ENCODE measurements at places on chromosomes 12 and 14.

GRCh38 chr12:69008520-69008919 lies 75.5 kb upstream of the CPM start:
- DNase-seq, result peak; percentile 6

DNA sequence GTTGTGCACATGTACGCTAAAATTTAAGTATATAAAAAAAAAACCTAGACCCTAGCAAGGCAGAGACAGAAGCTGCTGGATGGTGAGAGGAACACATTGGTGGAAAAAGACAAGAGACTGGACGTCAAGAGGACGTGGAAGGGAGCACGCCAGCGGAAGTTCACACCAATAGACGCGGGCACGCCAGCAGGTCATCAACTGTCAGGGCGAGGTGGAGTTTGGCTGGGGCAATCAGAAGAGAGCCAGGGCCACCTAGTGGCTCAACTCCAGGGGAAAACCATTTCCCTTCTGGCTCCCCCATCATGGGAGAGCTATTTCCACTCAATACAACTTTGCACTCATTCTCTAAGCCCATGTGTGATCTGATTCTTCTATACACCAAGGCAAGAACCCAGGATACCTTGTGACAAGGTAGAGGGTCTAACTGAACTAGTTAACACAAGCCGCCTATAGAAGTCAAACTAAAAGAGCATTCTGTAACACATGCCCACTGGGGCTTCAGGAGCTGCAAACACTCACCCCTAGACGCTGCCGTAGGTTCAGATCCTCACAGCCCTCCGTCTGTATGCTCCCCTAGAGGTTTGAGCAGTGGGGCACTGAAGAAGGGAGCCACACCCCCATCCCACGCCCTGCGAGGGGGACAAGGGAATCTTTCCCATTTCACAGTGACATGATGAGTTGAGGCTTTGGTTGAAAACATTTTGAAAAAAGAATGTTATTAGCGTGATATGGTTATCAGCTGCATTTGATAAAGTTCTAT lies 702.7 kb downstream of the TMTC2 start:
- no peak for DNase-seq

GRCh38 chr14:101358320-101359125 lies 202.8 kb upstream of the DIO3 start:
- DNase-seq, result no peak

- peak; percentile 55 for DNase-seq
These were observed 144.4 kb downstream of the AKAP6 start for GRCh38 chr14:32473464-32473855.

GRCh38 chr14:96727980-96728717 lies 69.0 kb upstream of the VRK1 start:
- no peak for DNase-seq

DNA sequence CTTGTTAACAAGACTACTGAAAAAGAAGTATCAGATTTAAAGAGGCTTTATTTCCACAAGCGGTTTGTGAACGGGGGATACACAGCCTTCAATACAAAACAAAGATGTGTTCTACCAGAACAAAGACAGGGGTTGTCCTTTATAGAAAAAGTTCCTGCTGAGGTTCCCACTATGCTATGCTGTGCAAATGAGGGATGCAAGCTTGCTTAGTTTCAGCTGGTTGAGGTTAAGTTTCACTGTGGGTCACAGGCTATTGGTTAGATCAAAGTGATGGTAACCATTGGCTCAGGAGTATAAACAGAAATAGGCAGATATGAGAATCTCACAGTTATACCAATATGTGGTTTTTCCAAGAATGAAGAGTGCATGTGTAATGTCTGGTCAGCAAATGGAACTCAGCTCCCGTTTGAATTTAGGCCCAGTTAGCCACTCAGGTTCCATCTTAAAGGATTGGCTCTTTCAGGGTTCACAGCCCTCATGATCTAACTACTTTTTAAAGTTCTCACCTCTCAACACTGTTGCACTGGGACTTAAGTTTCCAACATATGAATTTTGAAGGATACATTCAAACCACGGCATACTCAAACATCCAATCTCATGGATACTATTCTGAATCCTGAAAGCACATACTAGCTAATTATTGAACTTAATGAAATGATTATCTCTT lies 215.4 kb upstream of the DCN start:
- DNase-seq, result no peak

DNA sequence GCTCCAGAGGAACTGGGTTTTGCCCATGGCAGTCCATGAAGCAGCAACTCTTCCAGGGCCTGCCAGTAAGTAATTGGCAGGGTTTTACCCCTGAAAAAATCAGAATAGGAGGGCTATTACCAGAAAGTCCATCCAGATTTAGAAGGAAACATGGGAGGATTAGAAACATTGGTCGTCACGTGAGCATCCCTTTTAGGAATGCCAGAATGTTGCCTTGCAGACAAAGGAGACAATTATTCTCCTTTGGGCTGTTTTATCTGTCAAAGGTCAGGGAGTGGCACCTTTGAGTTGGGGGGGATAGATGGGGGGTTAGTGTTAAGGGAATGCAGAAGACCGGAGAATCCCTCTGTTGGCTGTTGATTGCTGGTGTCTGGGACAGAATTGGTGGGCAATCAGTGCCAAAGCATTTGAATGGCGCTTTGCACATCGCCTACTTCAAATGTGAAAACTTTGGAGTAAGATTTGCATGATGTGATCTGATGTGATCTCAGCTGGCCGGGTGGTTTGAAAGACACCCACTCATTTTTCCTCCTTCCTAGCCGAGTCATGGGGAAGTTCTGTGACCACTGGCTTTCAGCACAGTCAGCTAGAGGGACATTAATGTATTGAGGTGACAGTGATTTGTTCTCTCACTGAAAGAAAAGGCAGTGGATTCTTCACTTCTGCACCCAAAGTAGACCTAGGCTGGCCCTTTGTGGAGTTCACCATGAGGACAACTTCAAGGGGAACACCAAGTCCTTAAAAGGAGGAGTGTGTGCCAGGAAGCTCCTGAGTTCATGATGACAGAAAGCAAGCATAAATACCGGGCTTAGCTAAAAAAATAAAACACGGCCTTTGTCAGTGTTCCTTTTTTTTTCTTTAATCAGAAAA lies 31.4 kb downstream of the FLVCR2 start:
- DNase-seq, result no peak

DNA sequence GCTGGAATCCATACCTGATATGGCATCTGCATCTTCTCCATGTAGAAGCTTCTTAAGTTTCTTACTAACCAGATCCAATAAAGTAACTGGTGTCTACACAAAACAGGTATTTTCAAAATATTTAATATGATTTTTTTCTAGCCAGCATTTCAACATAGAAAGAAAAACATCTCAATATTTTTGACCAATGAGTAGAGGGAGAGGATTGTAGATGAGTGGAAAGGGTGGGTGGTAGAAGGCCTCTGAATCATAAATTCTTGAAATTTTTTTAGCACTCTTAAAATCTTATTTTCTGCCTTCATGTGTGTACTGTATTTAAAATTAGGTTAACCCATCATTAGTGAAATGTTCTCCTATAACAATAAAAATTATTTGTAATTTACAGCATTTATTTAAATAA lies 18.0 kb downstream of the DEPDC4 start:
- DNase-seq, result no peak

GRCh38 chr14:34692348-34692747 lies 22.0 kb downstream of the CFL2 start:
- no peak for DNase-seq

DNA sequence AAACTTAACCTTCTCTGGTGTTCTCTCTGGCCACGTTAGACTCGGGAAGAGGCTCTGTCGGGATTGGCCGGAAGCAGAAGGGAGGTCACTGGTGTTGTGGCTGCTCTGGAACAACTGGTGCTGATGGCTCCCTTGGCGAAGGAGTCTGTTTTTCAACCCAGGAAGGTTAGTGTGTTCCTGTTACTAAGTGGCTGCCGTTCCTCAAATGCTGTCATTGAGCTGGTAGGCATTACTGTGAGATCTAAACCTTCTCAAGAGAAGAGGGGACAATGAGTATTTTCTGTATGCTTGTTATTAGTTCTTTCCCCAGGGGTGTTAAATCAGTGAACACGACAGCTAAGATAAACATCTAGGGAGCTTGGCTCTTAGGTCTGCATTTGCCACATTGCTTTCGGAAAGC lies 18.3 kb downstream of the POP5 start:
- DNase-seq, result no peak

GRCh38 chr12:6288235-6288634 lies 22.2 kb upstream of the PLEKHG6 start:
- DNase-seq, result no peak

DNA sequence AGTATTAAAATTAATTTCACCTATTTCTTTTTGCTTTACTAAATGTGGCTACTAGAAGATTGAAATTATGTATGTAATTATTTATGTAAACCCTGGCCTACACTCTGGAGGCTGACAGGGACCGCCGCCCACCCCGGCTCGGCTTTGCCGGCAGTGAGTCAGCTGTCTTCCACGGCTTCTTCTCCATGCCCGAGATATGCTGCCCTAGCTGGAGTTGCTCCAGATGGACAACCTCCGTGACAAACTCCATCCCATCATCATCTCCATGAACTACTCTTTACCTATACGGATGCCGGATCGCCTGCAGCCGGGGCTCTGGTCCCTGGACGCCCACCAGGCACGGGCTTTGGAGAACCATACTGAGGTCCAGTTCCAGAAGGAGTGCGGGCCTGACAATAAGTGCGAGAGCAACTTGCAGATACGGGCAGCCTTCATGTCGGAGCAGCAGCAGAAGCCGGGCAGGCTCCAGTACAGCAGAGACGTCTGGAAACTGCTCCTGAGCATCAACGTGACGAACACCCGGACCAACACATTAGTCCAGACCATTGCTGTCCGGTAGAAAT lies 86.9 kb upstream of the NID2 start:
- no peak for DNase-seq

GRCh38 chr14:44565968-44566367 lies 58.9 kb upstream of the FSCB start:
- no peak for DNase-seq

GRCh38 chr12:2387103-2387834 lies 334.5 kb downstream of the CACNA1C start:
- no peak for DNase-seq

DNA sequence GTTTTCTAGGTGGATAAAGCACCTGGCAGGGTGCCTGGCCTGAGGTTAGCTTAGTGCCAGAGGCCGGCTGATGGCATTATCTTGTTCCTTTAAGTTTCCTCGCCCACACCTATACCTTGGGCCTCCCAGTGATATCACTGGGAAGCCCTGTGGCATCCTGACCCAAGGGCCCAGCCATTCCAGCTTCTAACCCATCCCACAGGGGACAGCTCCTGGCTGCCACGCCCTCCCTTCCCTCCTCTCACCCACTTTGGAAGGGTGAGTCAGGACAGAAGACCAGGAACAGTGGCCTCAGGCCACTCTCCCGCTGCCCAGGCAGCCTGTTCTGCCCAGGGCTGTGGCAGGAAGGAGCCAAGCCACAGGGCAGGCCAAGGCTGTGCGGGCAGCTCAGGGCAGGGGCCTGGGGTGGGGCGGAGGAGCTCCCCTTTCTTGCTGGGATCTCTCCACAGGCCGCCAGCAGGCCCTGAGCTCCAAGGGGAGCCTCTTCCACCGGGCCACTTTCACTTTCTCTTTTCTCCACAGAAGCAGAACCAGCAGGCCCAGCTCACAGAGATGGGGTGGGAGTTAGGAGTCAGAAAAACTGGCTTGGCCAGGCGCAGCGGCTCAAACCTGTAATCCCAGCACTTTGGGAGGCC lies 75.1 kb downstream of the IRF2BPL start:
- DNase-seq, result peak; percentile 87

DNA sequence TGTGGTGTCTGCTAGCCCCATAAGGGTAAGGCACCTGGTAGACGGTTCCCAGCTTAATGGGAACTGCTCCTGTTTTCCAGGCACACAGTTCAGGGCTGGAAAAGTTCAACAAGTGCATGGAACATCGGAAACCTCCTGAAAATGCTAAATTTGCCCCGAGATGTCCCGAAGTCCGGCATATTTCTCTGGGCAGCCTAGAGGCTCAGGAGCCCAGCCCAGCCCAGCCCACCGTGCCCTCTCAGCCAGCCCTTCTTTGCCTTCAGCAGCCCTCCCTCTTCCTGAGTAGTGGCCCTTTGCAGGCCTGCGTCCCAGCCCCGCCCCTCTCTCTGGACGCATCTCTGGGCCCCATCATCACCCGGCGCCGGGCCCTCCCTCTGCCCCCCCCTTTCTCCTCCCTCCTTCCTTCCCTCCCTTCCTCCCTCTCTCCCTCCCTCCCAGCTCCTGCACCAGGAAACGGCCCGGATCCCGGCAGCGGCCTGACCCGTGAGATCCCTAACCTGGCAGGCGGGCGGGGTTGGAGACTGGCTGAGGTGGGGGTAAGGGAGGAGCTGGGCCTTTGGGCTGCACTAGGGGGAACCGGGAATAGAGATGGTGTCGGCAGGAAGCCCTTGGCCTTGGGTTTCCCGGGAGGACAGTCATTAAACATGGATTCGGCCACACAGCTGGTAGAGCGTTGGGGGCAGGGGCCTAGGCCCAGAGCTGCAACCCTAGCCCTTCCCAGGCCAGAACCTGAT lies at the start of gene BCL2L2:
BCL2L2 (plus strand) TSS at position 422 of the 734 bp plus-strand sequence. CDS start 935 bp downstream, outside the sequence.
- DNase-seq, result peak; percentile 90

DNA sequence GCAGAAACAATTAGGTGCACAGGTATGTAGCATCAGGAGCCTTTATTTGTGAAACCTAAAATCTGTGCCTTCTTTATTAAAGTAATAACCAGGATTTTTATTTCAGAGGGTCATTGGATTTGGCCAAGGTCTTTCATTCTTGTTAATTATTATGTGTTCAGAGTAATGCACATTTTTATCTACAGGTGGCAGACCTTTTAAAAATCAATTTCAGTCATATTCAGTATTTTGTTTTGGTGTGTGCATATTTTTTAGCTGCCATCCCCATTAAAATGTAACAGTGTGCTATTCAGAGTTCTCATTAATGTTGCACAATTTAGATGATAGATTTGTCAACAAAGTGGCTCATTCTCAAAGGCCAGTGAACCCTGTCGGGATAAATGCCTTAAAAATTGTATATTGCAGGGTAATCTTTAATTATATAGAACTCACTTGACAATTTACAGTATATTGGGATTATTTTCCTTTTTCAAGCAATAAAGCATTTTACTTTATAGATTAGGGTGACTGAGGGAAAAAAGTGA lies 319.3 kb upstream of the SOX5 start:
- no peak for DNase-seq

- DNase-seq, result no peak
These were observed 22.5 kb downstream of the RHOF start for GRCh38 chr12:121770813-121771625.

GRCh38 chr12:127463237-127463636 lies 803.7 kb upstream of the TMEM132C start:
- DNase-seq, result no peak

GRCh38 chr14:59123975-59124374 lies 64.5 kb upstream of the DAAM1 start:
- DNase-seq, result no peak

DNA sequence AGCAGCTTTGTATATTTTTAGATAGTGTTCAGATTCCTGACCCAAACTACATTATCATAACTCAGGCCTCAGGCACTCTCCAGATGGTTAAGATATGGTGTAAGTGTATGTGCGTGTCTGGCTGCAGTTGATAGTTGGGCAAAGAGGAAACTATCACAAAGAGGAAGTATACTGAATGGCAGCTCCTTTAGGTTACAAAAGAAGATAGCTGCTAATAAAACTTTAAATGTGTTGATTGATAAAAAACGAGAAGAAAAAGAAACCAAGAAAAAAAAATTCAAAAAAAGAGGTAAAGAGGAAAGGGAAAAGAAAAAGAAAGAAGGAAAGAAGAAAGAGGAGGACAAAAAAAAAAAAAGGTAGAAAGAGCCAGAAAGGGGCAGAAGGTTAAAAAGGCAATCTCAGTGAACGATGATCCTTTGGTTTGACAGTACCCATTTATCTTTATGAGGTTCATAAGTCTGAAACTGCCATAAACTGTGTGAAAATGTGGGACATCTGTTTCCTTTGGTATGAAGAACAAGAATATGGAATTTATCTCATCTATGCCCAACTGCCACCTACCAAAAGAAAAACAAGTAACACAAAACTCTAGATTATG lies 42.2 kb downstream of the TAOK3 start:
- DNase-seq, result peak; percentile 63

All from NCI-H226 (cell line).